ENCODE measurements at places on chromosomes 1 and 21.
A peak's percentile ranks its signal among the peaks of the same experiment; 100 is the strongest.

GRCh38 chr1:151705753-151706463 is 10.7 kb downstream of the CELF3 start:
- no peak for DNase-seq

GRCh38 chr1:26852701-26853100 is 10.2 kb upstream of the SFN start:
- no peak for DNase-seq

GRCh38 chr1:7680207-7680954 is 90.7 kb upstream of the VAMP3 start:
- no peak for DNase-seq

- DNase-seq: no peak
Observed at GRCh38 chr1:116710420-116711262, 43.1 kb upstream of the IGSF3 start.

DNA sequence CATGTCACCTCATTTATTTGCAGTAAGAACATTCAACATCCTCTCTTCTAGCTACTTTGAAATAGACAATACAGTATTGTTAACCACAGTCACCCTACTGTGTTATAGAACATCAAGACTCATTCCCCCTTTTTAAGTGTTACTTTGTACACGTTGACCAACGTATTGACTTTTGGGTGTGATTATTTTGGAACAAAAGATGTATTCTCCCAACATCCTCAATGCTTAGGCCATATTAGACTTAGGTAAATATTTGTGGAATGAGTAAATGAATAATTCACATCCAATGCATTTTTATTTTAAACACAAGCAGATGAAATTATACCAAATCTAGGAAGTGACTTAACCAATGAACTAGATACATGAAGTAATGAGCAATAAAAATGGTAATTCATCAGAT is 296.6 kb downstream of the CHRM3 start:
- no peak for DNase-seq

DNA sequence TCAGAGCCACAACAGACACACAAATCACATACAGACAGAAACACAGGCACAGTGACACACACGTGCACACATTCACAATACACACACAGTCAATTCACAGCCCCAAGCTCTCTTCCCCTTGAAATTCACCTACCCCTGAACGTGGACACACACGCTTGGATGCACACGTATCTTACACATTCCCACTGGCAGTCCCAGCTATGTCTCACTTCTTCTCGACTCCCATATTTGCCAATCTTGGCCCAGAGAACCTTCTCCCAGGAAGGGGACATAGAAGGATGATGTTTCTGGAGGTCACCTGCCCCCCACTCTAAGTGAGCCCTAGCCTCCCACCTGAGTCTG is 1.6 kb downstream of the CRYBG2 start:
- no peak for DNase-seq

GRCh38 chr1:31161571-31161970 is 78.1 kb downstream of the NKAIN1 start:
- DNase-seq: no peak

DNA sequence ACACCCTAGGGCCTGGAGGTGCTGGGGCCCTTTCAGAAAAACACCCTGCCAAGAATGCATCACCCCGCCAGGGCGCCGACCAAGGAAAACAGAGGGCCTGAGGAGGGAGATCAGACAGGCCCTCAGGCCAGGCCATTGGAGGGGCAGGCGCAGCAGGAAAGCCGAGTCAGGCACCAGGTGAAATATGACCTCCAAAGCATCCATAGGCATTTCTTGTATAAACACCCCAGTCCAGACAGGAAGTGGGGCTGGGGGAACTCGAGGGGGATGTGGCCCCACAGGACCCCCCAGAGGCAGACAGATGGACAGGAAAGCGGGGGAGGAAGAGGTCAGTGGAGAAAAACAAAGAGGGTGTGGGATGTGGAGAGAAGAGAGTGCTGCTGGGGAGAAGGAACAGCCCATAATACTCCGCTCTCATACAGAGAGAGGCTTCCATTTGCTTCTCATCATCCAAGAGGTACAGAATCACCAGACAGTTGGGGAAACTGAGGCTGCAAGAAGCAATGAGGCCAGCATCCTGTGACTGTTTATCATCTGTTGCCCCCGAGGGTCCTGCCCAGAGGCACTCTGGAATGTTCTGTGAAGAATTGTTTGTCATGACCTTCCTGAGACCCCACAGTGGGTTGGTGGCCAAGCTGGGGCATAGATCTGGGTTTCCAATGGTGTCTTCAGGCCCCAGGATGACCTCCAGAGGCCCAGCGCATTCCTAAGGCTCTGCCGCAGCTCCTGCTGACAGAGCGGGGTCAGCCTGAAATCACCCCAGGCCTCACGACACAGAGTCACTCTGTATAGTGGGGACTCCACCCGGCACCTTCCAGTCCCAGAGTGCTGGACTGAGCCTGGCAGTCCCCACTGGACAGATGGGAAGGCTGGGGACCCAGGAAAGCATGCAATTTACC is 18.0 kb downstream of the TRIM62 start:
- no peak for DNase-seq

DNA sequence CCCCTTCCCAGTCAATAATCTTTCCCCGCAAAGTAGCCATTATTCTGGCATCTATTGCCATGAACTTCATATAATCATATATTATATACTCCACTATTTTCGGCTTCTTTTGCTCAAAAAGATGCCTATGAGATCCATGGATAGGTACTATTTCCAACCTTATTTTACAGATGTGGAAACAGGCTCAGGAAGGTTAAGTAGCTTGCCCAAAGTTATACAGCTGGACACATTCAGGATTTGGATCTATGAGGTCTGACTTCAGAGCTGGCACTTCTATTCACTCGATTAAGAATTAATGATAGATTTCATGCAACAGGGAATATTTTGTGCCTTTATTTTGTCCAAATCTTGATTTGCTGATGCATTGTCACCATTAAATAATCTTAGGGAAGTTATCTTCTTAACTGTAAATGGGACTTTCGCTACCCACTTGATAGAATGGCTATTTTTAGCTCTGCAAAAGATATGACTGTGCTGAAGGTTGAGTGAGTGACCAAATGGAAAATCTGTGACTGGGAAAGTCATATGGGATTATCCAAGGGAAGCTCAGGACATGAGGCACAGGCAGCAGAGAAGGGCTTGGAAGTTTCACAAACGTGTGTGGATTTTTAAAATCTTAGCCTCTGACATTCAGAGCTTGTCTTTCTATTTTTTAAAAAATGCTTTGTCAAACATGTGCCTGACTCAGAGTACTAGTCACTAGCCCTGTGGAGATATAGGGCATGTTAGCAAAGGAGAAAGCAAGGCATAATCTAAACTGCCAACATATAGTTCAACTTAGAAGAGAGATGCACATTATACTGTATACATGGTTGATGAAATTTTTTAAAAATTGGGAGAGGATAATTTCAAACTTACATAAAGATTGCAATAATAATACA is 36.5 kb downstream of the GIPC2 start:
- DNase-seq: no peak

DNA sequence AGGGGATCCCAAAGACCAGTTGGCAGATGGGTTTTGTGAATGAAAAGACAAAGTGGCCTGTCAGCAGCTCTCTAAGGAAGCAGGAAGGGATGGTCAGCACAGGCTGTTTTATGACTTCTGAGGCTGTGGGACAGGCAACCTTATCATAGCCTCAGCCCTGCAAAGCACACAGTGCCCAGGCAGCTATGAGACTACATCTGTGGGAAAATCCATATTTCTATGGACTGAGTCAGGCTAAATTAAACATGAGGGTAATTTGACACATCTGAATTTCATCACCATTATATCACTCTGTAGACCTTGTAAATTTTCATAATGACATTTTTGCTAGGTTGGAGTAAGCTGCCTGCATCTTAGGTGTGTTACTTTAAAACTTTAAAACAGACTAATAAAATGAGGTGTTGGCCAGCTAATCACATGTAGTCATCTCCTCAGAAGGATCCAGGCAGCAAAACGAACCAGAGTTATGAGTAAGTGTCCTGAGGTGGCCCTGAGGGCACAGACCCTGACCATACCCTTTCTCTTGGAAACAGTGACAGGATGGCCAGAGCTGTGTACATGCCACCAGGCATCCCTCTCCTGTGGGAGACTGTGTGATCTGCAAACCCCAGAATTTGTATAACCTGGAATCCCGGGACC is 14.6 kb downstream of the NGF start:
- DNase-seq: no peak

DNA sequence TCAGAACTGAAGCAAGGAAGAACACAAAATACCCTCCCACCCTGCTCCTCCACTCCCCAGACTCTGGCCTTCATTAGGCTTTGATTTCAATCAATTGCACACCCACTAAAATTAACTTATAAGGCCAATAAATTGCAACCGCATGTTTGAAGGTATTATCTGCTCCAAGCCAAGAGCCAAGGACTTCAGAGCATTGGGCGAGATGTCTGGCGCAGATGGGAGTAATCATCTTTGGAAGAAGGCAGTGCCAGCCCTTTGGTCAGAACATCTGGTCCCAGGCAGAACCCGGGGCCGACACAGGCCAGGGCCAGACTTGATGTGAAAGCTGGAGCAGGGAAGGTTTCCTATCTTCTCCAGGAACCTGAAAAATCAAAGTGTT is 60.0 kb downstream of the SLC66A1 start:
- no peak for DNase-seq

- DNase-seq: no peak
Observed at GRCh38 chr1:154334079-154335024, 9.0 kb downstream of the ATP8B2 start.

DNA sequence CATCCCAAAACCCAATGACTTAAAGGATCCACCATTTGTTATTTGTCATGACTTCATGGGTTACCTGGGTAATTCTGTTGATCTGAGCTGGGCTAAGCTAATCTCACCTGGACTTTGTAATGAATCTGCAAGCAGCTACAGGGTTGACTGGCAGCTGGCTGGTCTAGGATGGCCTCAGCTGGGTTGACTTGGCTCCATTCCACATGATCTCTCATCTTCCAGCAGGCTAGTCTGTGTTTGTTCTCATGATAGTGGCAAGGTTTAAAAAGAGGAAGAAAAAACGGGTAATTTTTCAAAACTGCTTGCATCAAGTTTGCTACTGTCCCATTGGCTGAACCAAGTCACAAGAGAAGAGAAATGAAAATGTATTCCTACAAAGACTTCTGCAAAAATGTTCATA is 24.8 kb upstream of the ZMYM4 start:
- no peak for DNase-seq

- no peak for DNase-seq
Observed at GRCh38 chr1:98931128-98931835, 73.4 kb downstream of the PLPPR5 start.

DNA sequence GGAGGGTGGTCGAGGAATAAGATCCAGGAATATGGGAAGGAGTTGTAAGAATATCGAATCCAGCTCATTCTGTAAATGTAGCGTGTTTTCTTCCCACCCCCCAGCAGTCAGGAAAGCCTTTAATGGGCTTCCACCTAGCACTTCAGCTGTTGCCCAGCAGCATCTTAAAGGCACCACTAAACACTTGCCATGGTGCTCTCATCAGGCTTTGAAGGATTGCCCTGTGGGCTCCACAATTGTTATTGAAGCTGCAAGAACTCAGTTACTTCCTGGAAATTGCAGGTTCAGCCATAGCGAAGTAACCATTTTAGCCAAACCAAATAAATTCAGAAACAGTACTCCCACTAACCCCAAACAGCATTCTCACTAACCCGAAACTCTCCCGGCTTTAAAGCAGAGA is 511.2 kb downstream of the PLPP3 start:
- no peak for DNase-seq

DNA sequence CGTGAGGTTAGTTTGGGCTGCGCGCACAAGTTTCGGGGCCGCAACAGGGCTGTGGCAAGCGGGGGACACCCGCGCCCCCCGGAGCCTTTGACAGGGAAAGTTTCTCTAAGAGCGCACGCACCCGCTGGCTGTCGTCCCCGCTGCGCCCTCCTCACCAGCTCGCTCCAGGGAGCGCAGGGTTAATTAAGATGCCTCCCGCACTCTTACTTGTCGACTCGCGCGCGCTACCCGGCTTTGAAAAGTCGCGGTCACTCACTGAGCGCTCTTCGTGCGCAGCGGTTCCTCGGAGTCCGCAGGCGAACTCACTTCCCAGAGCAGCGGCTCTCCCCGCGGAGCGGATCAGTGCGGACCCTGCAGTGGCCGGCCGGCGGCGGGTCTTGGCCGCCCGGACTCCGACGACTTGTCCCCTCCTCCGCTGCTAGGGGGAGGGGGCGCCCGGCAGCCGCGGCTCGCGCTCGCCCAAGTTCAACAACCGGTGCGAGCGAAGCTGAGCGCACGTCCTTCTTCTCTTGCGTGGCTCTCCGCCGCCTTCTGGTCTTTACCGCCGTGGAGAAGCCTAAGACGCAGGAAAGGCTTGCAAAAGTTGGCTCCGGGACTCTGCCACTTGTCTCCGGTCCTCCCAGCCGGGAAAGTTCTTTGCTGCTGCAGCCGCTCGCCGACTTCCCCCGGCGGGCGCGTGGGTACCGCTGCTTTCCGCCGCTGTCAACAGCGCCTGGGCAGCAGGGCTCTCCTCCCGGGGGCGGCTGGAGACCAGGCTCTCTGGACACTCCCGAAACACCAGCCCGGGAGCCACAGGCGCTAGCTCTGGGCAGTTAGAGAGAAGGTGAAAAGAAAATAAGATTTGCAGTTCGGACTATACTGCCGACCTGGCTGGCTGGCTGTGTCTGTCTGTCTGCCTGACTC is 506 bp downstream of the JUN start:
- peak; percentile 71 for DNase-seq

DNA sequence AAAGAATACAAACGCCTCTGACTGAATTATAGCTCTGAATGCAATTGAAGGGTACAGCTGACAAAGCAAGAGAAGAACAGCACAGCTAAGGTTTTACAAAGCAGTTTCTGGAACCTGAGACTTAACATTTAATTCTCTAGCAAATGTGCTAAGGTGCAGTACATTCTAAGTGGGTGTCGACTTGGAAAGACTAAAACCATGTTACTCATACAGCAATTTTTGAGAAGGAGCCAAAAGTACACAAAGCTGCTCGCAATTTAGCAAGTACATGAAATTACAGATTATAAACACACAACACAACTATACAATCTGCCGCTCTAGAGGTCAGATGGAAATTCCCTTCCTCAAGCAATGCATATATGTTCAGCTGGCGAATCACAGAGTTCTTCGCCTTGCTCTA is 121.9 kb downstream of the TIAM1 start:
- DNase-seq: no peak

- no peak for DNase-seq
Observed at GRCh38 chr1:17624611-17625233, 85.2 kb downstream of the ARHGEF10L start.

GRCh38 chr1:159752135-159752580 is 28.6 kb upstream of the DUSP23 start:
- DNase-seq: peak; percentile 19

- no peak for DNase-seq
Observed at GRCh38 chr1:208500375-208500774, 256.2 kb upstream of the PLXNA2 start.

DNA sequence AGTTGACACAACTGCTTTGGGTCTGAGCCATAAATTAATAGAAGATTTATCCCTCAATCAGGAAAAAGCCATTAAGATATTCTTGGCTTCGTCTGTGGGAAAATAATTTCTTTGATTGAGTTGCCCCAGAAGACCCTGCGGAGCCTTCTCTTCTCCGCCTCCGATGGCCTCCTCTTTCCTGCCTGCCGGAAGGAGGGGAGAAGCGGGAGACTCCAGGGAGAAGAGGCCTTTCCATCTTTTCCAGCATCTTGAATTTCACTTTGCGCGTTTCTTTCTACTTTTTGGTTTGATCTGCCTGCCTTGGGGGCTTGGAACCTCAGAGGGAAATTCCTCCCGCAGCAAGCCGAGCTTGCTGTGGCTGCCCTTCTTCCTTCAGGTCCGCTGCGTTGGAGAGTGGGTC is 16.8 kb downstream of the HLX start:
- DNase-seq: no peak

- DNase-seq: no peak
Observed at GRCh38 chr1:222127526-222128152, 385.8 kb upstream of the DUSP10 start.

- DNase-seq: no peak
Observed at GRCh38 chr1:26387447-26387846, 14.9 kb upstream of the ZNF683 start.

All from esophagus squamous epithelium (tissue), 5 donors.